ENCODE measurements at places on chromosomes 4 and X.

- no peak for DNase-seq
Observed at GRCh38 chr4:75497133-75497532, 17.1 kb downstream of the RCHY1 start.

DNA sequence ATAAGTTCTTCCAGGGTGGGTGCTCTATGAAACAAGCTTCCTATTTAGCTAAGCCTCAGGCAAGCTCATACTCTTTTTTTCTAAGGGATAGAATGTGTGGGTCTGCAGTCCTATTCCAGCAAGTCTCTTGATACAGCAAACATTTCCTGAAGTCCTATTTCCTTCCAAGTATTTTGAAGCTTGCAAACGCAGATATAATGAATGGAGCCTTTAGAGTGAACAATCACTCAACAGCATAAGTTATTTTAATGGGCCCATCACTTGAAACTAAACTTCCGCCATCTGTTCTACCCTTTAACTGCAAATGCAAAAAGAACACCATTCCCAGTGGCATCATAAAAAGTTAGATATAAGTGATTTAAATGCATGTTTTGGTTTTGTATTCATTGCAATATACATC lies 108.3 kb upstream of the TAPT1 start:
- DNase-seq, result no peak

- DNase-seq, result no peak
Observed at GRCh38 chrX:15973946-15974345, 119.3 kb upstream of the AP1S2 start.

GRCh38 chr4:26574563-26574962 lies 9.3 kb upstream of the TBC1D19 start:
- no peak for DNase-seq

Measured in stimulated activated CD4-positive, alpha-beta T cell treated with anti-CD3 and anti-CD28 coated beads, Interleukin-15, amount 100 ng/mL, for 1 hour (primary cell).